ENCODE measurements at places on chromosomes 4 and X.

DNA sequence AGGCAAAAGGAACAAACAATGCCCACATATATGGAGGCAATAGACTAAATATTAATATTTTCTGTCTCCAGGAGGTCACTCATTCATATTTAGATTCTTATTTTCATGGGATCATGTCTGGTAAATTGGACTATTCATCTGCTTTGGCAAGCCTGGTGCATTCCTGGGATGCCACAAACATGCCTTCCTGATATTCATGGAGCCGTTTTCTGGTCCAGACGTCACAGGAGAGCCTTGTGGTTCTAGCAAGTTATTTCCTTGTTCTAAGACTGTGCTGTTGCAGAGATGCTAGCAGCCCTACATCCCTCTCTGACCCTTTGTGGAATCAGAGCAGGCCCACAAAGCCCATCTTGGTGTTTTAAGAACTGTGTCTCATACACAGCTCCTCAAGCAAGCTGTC, 16.1 kb upstream of the EXOSC9 start:
- DNase-seq, result peak; percentile 98

GRCh38 chrX:12052109-12052508, 86.2 kb upstream of the FRMPD4 start:
- no peak for DNase-seq

DNA sequence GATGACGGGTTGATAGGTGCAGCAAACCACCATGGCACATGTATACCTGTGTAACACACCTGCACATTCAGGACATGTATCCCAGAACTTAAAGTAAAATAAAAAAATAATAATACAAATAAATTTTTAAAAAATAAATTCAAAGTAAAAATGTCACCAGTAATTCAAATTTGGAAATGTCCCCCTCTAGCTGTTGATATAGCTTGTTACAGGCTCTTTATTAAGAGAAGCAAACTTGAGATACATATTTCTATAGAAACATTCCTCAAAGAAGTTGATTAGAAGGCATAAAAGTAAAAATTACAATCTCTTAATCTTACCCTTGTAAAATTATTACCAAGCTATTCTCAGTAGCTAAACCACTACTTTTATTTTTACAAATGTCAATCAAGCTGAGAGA, 1397.0 kb downstream of the FAM133A start:
- DNase-seq, result peak; percentile 25

DNA sequence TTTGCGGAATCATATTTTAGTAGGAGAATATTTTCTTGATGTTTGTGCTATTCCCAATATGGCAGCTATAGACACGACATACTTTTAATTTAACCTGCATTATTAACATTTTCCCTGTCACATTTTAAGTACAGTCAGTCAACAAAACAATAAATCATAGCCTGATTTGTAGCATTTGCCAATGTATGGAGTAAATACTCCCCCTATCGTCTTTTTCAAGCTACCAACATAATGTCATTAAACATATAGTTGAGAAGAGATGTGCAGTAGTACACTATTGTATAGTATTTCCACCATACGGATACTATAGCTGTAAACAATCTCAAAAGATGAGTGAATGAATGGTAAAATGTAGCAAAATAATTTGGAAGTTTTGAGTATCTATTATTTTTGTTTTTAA, 303.7 kb upstream of the MAGEB2 start:
- DNase-seq, result no peak

GRCh38 chrX:129747533-129747932, 8.8 kb downstream of the XPNPEP2 start:
- DNase-seq, result no peak

DNA sequence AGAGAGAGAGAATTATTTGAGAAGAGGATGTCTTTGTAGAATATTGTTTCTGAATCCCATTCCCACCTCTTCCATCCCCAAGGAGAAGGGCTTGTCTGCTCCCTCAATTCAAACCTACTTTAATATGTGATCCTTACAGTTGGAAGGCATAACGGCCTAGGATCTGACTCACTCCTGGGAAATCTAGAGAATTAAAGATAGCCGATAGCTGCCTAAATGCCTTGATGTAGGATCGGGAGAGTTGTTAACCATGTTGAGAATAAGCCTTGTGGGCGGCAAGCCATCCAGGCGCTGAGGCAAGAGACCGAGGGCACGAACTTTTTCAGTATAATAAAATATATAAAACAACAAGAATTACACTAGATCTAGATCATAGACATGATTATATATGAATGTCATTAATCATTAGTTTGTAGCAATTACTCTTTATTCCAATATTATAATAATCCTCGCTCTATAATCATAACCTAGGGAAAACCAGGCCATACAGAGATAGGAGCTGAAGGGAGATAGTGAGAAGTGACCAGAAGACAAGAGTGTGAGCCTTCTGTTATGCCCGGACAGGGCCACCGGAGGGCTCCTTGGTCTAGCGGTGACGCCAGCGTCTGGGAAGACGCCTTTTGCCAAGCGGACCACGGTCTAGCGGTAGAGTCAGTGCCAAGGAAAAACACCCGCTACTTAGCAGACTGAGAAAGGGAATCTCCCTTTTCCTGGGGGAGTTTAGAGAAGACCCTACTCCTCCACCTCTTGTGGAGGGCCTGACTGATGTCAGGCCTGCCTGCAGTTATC, 13.5 kb downstream of the EMCN start:
- DNase-seq, result no peak

DNA sequence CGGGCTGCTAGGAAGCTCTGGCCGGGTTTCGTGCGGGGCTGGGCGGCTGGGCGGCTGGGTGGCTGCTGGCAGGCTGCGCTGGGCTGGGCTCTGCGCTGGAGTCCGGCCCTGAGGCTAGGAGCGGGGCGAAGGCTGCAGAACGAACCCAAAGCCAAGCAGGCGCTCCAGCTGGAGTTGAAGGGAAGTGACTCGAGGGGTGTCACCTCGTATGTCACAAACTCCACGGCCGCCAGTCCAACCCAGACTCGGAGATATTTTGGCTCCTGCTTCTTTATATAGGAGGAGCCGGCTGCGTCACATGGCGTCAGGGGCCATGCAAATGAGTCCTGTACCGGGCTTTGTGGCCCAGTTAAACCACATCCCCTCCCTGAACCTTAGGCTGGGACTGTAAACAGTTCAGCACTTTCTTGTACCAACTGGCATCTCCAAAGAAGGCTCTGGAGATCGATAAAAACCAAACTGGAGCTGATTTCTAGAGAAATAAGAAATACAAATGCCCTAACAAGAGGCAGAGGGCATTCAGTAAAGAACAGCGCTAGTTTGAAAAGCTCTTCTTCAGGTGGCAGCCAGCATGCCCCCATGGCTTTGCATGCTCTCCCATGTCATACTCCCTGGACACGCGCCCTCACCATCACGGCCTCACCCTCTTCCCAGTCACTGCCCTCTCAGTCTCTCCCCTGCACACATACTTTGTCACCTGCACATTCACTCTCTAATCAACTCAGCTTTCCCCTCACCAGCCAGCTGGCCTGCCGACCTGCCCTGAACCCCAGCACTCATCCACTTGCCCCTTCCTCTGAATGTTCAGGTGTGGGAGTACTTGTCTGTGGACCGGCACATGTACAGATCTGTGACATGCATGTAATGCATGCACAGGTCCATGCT, 58.5 kb downstream of the TSC22D3 start:
- DNase-seq, result peak; percentile 93

- no peak for DNase-seq
Observed at GRCh38 chr4:5799406-5799805, 88.4 kb downstream of the EVC start.

DNA sequence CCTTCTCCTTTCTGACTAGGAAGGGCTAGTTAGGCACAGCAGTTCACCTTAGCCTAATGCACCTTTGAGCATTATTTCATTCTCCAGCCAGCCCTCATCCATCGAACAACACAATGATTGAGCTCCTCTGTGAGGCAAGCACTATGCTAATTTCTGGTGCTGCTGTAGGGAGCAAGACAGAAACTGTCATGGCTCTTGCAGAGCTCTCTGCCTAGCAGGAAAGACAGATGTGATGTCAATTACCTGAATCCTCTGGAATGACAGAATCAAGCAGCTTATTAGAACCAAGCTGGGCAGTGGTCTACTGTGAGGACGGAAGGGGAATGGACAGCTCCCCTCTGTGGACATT, 256.1 kb upstream of the NOCT start:
- DNase-seq, result no peak

DNA sequence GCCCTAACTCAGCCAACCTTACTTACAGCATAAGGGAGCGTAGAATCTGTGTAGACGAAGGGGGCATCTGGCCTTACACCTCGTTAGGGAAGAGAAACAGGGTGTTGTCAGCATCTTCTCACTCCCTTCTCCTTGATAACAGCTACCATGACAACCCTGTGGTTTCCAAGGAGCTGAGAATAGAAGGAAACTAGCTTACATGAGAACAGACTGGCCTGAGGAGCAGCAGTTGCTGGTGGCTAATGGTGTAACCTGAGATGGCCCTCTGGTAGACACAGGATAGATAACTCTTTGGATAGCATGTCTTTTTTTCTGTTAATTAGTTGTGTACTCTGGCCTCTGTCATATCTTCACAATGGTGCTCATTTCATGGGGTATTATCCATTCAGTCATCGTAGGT, 14.6 kb downstream of the PLP1 start:
- DNase-seq, result no peak

- peak; percentile 40 for DNase-seq
Observed at GRCh38 chr4:105060628-105061027, 86.0 kb upstream of the TET2 start.

- no peak for DNase-seq
Observed at GRCh38 chr4:2396781-2397368, 21.6 kb downstream of the ZFYVE28 start.

- DNase-seq, result peak; percentile 63
Observed at GRCh38 chr4:144716778-144717177, 70.8 kb downstream of the HHIP start.

DNA sequence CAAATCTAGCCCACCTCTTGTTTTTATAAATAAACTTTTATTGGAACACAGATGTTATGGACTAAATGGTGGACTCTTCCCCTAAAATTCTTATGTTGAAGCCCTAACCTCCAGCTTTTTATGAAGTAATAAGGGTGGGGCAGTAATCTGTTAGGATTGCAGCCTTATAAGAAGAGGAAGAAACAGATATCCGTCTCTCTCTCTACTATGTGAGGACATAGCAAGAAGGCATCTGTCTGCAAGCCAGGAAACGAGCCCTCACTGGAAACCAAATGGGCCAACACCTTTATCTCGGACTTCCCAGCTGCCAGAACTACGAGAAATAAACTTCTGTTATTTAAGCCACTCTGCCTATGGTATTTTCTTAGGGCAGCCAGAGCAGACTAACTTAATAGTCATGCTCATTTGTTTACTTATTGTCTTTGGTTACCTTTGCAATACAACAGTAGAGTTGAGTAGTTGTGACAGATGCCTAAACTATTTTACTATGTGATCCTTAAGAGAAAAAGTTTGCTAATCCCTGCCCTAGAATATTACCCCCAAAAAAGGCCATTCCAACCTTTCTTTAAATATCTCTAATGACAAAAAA, 67.4 kb downstream of the MANBA start:
- DNase-seq, result no peak

DNA sequence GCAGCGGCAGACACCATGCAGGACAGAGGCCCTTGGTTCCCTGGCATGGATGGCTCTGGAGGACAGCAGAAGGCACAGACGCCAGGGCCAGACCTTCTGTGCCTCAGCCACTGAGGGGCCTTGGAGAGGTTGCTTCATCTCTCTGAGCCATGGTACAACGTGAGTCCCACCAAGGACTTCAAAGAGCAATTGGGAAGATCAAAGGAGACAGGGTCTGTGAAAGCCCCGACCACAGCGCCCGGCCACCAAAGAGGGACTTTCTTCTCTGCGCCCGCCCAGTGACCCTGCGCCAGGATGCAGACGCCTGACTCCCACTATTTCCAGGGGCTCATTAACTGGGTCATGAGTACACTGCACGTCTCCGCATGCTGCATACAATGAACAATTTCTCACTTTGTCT, 174.0 kb downstream of the AFAP1 start:
- no peak for DNase-seq

GRCh38 chrX:108070891-108071290, 20.5 kb downstream of the PSMD10 start:
- peak; percentile 21 for DNase-seq

DNA sequence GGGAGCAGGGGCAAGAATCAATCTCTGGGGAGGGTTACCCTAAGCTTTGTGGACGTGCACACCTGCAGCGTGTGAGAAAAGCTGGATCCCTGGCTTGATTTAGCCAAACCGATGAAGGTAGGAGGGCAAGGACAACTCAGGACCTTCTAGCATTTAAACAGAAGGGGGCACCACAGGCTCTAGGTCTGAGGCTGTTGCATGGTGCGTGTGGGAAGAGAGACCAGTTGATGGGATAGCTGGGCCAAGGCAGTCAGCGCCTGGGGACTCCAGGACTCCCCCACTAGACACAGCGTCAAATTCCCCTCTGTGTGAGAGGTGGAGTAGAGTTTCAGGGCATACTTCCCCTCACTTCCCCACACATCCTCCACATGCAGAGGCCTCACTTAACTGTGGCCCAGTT, 4.3 kb downstream of the GABRQ start:
- peak; percentile 0 for DNase-seq

- DNase-seq, result no peak
Observed at GRCh38 chr4:18049446-18049845, 27.9 kb upstream of the LCORL start.

DNA sequence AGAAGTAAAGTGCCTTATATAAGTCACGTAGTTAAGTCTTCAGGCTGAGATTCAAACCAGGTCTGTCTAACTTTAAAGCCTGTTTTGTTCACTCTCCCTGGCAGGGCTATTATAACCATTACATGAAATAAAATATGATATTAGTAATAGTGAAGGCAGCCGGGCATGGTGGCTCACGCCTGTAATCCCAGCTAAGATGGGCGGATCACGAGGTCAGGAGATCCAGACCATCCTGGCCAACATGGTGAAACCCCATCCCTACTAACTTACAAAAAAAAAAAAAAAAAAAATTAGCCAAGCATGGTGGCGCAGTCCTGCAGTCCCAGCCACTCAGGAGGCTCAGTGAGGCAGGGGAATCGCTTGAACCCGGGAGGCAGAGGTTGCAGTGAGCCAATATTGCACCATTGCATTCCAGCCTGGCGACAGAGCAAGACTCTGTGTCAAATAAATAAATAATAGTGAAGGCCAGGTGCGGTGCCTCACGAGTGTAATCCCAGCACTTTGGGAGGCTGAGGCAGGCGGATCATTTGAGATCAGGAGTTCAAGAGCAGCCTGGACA, 22.1 kb upstream of the SOWAHD start:
- DNase-seq, result no peak

- no peak for DNase-seq
Observed at GRCh38 chrX:140440876-140441275, 64.0 kb downstream of the SOX3 start.
